Tibial nerve (tissue), 4 donors: ENCODE measurements at places on chromosomes 3 and 15. TPM values are rescaled to one million over a fixed set of nuclear protein-coding genes. Genes with fewer than 3 reads are reported as not detected.

BOC gene
- total RNA-seq = 27.6 TPM

CFAP100 gene
- not detected for total RNA-seq

HIGD2B gene
- total RNA-seq = not detected

NAALADL2 gene
- total RNA-seq = 11.1 TPM

PIF1 gene
- 2.4 TPM for total RNA-seq

ATG3 gene
- total RNA-seq = 52.0 TPM

ADGRG7 gene
- not detected for total RNA-seq

NR2E3 gene
- total RNA-seq = not detected

CTXN2 gene
- not detected for total RNA-seq

ITGA11 gene
- 6.9 TPM for total RNA-seq

SKIC8 gene
- 75.1 TPM for total RNA-seq

MCCC1 gene
- total RNA-seq = 39.9 TPM

SPINT1 gene
- total RNA-seq = 12.0 TPM

PLSCR4 gene
- 108 TPM for total RNA-seq

CCR4 gene
- not detected for total RNA-seq
